Natural killer cell treated with Interleukin-12 subunit alpha and Interleukin-12 subunit beta and Interleukin-15 and Interleukin-18, amount 100 ng/mL, for 72 hours (primary cell): ENCODE measurements at places on chromosomes 11 and 22.

DNA sequence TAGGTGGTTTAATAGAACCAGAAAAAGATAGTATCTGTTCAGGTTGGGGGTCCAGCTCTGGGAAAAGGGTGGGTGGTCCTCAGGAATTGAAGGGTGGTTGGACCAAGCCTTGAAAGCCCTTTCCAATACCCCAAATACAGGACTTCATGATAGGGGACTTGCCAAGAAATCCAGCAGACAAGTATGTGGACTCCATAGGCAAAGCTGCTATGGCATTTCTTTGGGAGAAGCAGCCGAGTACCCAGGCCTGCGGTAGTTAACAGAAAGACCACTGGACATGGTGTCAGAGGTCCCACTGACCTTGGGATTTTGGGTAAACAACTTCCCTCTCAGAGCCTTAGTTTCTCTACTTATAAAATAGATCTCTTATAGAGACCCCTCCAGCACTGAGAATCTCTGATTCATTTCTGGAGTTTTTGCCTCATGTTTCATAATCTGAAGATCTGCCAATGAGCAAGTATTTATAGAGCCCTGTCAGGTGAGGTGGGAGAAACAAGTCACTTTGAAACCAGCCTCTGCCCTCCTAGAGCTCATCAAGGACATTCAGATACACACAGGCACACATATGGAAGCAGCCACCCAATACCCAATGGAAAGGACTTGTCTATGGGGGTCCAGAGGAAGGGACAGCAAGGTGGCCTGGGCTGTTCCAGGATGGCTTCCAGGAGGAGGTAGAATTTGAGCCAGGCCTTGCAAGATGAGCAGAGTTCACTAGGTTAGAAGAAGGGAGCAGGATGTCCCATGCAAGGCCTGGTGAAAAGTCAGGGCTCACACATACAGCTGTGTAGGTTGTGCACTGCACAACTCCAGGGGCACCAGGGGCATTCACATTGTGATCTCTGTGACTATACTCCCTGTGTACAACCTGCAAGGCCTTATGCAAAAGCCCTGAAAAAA is 31.0 kb upstream of the ACCSL start:
- DNase-seq = no peak

DNA sequence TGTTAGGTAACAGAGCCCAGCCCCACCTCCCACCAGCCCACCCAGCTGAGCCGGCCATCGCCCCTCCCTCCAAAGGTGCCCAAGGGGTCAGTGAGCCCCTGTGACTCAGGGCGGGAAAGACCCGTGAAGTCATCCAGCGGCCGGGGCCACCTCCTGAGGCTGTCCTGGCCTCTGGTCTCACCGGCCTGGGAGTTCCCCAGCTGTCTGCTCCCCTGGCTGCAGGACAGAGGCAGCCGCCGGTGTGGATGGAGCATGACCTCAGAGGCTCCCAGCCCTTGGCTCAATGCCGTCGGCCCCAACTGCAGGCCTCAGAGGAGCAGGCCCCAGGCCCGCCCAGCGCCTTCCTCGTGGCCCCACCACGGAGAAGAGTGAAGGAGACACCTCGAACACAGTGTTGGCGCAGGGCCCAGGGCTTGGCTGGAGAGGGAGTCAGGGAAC is 28.7 kb downstream of the RPL3 start:
- no peak for DNase-seq

GRCh38 chr11:64652586-64653387 is 61.8 kb downstream of the SLC22A12 start:
- peak; percentile 76 for DNase-seq

GRCh38 chr22:49594078-49594477 is 233.6 kb downstream of the BRD1 start:
- DNase-seq = no peak

GRCh38 chr11:78379039-78379670 is 38.5 kb downstream of the GAB2 start:
- no peak for DNase-seq
